Stimulated activated CD8-positive, alpha-beta memory T cell treated with anti-CD3 and anti-CD28 coated beads, Interleukin-12 subunit alpha, Interleukin-12 subunit beta, amount 100 ng/mL, for 4 hours (primary cell): ENCODE measurements at places on chromosomes 6 and 20.

GRCh38 chr20:24633026-24633425, 163.6 kb downstream of the SYNDIG1 start:
- DNase-seq: no peak

DNA sequence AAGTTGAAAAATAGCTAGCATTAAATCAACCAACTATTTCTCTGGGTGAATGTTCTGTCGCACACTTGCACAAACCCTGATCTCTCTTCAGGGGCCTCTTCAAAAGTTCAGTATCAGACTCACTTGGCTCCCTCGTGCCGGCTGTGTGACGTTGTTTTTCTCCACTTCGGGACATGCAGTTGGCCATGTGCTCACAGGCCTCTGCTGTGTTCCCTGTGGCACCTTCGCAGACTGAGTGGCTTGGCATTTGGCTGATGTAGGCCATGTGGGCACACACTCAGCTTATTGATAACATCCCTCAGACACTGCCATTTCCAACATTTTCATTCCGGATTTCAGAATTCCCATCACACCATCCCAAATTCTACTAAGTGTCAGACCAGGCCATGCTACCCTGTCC, 49.3 kb downstream of the PACRG start:
- no peak for DNase-seq

GRCh38 chr6:8750627-8751026, 315.3 kb upstream of the SLC35B3 start:
- no peak for DNase-seq

DNA sequence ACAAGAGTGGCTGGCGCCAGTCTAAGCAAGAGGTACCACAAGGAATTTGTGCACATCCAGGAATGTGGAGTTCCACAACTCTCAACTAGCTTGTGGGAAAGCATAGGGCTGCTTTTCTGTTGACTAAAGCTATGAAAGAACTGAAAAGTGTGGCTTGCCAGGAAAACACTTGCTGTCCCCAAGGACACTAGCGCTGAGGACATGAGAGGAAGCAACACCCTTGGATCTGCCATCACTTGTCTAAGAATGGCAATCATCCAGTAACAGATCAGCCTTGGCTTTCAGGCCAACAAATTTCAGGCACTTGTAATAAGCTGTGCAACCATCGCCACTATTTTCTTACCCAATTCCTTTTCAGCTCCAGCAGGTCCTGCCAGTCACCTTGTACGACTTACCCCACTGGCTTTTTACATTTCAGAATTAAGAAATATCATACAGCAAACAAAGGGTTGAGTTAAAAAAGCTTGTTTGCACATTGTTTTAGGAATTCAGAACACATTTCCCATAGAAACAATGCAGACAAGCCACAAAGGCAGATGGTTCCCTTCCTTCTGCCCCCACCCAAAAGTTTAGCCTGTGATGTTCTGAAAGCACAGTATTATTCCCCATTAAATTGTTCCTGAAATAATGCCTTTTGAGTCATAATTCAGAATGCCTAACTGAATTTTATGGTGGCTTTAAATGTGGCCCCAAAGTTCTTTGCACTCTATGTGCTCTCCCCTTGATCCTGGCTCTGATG, 57.9 kb upstream of the SSTR4 start:
- no peak for DNase-seq

- DNase-seq: no peak
These were observed 73.0 kb downstream of the RREB1 start for GRCh38 chr6:7180751-7181150.

DNA sequence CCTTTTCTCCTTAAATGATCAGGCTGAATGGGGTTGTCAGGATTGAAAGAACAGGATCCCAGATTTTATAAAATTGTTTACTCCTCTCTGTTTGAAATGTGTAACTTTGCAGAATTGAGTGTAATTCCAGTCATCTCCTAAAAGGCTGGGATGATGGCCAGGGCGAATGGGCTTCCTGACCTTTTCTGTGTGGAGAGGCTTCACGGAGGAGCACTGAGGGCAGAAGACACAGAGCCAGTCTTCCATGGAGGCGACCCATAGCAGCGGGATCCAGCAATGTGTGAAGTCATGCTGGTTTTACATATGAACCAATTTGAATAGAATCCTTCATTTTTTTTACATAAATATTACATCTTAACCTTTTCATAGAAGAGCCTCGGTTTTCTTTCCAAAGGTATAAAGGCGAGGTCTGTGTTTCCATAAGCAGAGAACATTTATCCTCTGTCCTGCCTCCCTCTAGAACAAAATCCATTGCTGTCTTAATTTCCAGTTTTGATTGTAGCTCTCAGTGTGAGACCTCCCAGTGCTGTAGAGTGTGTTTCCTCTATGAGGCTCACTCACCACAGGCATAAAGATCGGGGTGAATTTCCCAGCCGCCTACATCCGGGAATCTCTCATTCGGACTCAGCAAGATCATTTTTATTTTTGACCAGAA, 369.7 kb upstream of the FLRT3 start:
- DNase-seq: no peak

DNA sequence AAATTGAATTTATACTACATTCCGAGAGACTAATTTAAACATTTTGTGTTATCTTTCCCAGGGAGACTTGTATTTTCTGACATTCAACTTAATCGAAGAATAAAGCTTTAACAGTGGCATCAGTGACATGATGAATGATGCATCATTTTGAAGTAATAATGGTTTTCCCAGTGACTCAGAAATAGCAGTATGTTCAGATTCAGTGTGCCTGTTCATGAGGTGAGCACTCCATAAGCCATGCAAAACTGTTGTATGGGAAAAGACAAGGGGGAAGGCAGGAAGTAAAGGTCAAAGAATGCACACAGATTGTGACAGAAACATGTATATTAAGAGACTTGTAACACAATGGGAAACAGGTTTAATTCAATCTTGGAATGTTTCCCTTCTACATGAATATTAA, 1348.2 kb upstream of the GJE1 start:
- no peak for DNase-seq

DNA sequence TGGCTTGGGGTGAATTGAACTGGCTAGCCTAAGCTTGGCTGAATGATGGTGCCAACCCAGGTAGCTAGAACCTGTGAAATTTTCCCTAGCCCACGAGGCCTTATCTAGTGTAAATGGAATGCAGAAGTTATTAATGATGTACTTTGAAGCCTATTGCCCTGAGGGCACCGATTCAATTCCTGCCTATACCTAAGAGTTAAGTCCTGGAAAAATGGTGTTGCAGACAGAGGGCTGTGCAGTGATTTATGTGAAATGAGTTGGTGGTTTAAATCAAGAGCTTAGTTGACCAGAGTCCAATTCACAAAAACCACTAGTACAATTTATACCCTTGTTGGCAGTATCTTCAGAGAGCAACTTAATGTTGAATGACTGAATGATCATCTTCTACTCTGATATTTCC, 373.8 kb upstream of the JAG1 start:
- no peak for DNase-seq

DNA sequence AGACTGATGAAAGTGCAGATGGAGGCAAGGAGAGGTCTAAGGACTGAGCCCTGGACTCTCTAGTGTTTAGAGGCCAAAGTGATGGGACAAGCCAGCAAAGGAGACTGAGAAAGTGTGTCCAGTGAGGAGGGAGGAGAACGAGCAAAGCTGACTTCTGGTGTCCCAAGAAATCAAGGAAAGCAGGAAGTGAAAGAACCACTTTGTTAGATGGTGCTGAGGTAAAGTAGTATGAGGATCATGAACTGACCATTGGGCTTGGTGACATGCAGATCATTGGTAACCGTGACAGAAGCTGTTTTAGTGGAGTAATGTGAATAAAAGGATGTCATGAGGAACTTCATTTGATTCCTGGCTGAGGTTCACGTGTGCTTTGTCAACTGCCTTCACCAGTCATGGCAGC, 108.4 kb downstream of the SLX4IP start:
- no peak for DNase-seq

- no peak for DNase-seq
These were observed 34.6 kb upstream of the PNPLA1 start for GRCh38 chr6:36235309-36235708.

- DNase-seq: no peak
These were observed 56.3 kb downstream of the EDN3 start for GRCh38 chr20:59356662-59357165.
